ENCODE measurements at places on chromosomes 16 and 17. TPM values are rescaled to one million over a fixed set of nuclear protein-coding genes. Genes with fewer than 3 reads are reported as not detected.

HOXB8 gene
- total RNA-seq: not detected

RPL13 gene
- total RNA-seq: 7,100 TPM

PPY gene
- not detected for total RNA-seq

ST6GALNAC1 gene
- not detected for total RNA-seq

RPAIN gene
- total RNA-seq: 35.3 TPM

RHBDF1 gene
- total RNA-seq: 70.3 TPM

KRT24 gene
- total RNA-seq: not detected

C1QL1 gene
- 9.0 TPM for total RNA-seq

PRDM7 gene
- not detected for total RNA-seq

FAM20A gene
- total RNA-seq: 7.6 TPM

GLIS2 gene
- total RNA-seq: 6.7 TPM

TBC1D3G gene
- not detected for total RNA-seq

ZNF771 gene
- total RNA-seq: 9.9 TPM

NKIRAS2 gene
- total RNA-seq: 42.9 TPM

ITGAL gene
- total RNA-seq: not detected

PKMYT1 gene
- total RNA-seq: 24.8 TPM

AXIN1 gene
- 14.9 TPM for total RNA-seq

LRRC37A gene
- 1.7 TPM for total RNA-seq

TRPV3 gene
- total RNA-seq: 0.53 TPM

TEX14 gene
- total RNA-seq: not detected

DNAI2 gene
- total RNA-seq: not detected

PRAC1 gene
- total RNA-seq: not detected

C16orf46 gene
- not detected for total RNA-seq

RAB11FIP4 gene
- total RNA-seq: 0.18 TPM

LRRC75A gene
- 1.8 TPM for total RNA-seq

TANGO6 gene
- 15.4 TPM for total RNA-seq

DHRS7C gene
- not detected for total RNA-seq

PYDC1 gene
- total RNA-seq: not detected

GPRC5B gene
- total RNA-seq: 11.5 TPM

TMC8 gene
- not detected for total RNA-seq

APOH gene
- not detected for total RNA-seq

PLA2G10 gene
- total RNA-seq: not detected

CHRNE gene
- 0.86 TPM for total RNA-seq

MT1A gene
- total RNA-seq: 15.6 TPM

CA7 gene
- total RNA-seq: not detected

EPOP gene
- 0.71 TPM for total RNA-seq

TMEM208 gene
- total RNA-seq: 82.9 TPM

CCL8 gene
- not detected for total RNA-seq

KRT9 gene
- total RNA-seq: not detected

OTOA gene
- total RNA-seq: not detected

CCL16 gene
- total RNA-seq: not detected

RAP1GAP2 gene
- 2.7 TPM for total RNA-seq

PYY gene
- not detected for total RNA-seq

C17orf50 gene
- not detected for total RNA-seq

SMARCD2 gene
- total RNA-seq: 112 TPM

USP10 gene
- total RNA-seq: 52.5 TPM

DNAJA3 gene
- total RNA-seq: 49.4 TPM

HASPIN gene
- 5.8 TPM for total RNA-seq

SP6 gene
- not detected for total RNA-seq

SPAG7 gene
- total RNA-seq: 60.0 TPM

ZG16 gene
- not detected for total RNA-seq

HIGD1B gene
- total RNA-seq: not detected

PRAC2 gene
- total RNA-seq: not detected

SLC16A11 gene
- total RNA-seq: not detected

TUFM gene
- 204 TPM for total RNA-seq

ITGA2B gene
- not detected for total RNA-seq

CNP gene
- total RNA-seq: 79.4 TPM

CRYBA1 gene
- total RNA-seq: not detected

TEKT5 gene
- not detected for total RNA-seq

Measured in myometrial cell (primary cell).